ENCODE measurements at places on chromosomes 4 and X.

- peak; percentile 37 for DNase-seq
Measured at GRCh38 chrX:48891402-48892288, 5.9 kb downstream of the TIMM17B start.

GRCh38 chr4:143858456-143858855, 46.9 kb downstream of the GYPE start:
- DNase-seq = no peak

DNA sequence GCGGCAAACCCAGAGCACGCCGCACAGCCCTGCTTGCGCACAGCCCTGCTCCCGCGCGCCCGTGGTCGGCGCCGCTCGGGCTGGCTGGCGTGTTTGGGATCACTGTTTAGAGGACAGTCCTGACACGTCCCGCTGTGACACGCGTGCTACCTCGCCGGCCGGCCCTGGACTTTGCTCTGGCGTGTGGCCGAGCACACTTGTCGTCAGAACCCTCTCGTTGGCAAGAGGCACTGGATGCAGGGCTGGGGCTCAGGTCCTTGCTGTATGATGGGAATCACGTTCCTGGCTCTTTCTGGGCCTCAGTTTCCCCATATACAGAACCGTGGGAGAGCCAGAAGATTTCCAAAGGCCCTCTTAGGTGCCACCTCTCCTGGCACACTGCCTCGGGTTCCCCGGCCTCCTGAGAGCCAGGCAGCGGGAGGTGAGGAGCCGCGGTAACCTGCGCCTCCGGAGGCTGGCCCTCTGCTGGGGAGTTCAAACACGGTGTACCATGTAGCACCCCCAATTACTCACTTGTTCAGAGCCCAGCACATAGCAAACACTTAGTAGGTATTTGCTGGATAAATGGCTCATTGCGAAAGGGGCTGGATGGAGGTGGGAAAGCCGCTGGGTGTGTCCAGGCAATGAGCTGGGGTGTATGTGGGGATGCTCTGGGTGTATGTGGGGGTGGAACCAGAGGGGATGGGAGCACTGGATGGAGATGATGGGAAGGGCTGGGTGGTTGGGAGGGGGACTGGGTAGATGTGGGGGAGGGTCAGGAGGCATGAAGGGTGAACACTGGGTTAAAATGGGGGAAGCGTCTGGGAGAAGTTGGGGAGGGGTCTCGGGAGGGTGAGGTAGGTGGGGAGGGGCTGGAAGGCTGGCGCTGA, 76.6 kb downstream of the HTRA3 start:
- DNase-seq = no peak

DNA sequence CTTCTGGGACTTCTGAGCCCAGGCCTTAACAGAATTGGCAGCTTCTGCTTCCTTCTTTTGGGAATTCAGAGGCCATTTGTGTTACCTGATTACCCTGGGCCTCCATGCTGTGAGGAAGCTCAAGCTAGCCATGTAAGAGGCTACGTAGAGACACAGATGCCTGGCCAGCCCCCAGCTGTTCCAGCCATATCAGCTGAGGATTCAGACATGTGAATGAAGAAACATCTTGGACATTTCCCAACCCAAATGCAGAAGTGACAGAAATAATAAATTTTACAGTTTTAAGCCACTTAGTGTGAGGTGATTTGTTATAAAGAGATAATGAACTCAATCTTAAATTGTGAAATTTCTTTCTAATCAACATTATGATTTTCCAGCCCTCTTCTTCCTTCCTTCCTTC, 18.7 kb upstream of the ZNF827 start:
- no peak for DNase-seq

DNA sequence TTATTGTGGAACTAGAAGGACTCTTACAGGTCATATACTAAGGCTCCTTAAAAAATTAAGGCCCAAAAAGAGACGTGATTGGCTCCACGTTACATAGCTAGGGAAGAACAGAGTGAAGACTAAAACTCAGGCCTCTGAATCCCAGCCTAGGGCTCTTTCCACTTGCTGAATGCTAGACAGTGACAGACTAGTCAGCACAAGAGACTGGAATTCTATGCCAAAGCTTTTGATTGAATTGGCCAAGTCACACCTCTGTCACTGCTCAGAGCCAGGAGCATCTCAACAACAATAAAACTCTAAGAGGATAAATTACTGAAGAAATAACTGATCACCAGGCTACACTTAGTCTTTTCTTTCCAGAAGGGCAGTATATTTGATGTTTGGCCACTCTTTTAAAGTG, 16.8 kb downstream of the DCX start:
- no peak for DNase-seq

- no peak for DNase-seq
Measured at GRCh38 chr4:113899271-113900070, 80.0 kb downstream of the ARSJ start.

GRCh38 chrX:31872007-31872406, 800.2 kb upstream of the FTHL17 start:
- no peak for DNase-seq

- DNase-seq = no peak
Measured at GRCh38 chr4:22532896-22533295, 17.0 kb upstream of the ADGRA3 start.

DNA sequence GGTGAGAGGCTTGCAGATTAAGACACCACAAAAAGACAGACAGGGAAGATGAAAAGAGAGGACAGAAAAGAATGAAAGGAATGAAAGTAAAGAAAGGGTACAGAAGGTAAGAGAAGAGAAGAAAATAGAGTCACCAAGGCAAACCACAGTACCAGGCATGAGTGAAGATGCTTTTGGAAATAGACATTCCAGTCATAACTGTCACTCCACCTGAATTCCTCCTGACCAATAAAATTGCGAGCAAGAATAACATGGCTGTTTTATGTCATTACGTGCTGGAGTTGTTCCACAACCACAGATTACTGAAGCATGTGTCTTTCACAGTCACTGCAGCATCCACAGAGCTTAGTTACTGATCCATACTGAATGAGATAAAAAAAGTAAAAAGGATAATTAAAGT, 864.9 kb upstream of the SLIT2 start:
- DNase-seq = no peak

- no peak for DNase-seq
Measured at GRCh38 chr4:26032142-26032541, 118.1 kb downstream of the SMIM20 start.

- no peak for DNase-seq
Measured at GRCh38 chr4:186557486-186557885, 2.1 kb upstream of the MTNR1A start.

- DNase-seq = no peak
Measured at GRCh38 chr4:145130130-145130529, 32.0 kb downstream of the ABCE1 start.

GRCh38 chr4:169239221-169239905, 31.4 kb downstream of the SH3RF1 start:
- no peak for DNase-seq

DNA sequence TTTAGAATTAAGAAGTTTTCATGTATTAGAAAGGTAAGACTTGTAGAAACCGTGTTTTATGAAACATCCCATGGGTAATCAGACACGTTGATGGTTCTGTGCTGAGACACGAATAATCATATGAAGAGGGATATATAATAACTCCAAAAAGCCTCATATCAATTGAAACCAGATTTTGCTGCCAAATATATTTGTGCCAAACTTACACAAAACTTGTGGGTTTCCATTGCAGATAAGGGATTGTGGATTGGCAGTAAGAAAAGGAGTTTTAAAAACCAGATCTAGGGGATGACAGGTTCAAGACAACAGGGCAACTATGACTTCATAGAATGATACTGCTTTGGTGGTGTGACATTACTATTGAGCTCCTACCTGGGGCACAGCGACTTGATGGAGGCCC, 616.1 kb downstream of the BCOR start:
- DNase-seq = no peak

- no peak for DNase-seq
Measured at GRCh38 chr4:85478576-85478975, 3.6 kb downstream of the ARHGAP24 start.

DNA sequence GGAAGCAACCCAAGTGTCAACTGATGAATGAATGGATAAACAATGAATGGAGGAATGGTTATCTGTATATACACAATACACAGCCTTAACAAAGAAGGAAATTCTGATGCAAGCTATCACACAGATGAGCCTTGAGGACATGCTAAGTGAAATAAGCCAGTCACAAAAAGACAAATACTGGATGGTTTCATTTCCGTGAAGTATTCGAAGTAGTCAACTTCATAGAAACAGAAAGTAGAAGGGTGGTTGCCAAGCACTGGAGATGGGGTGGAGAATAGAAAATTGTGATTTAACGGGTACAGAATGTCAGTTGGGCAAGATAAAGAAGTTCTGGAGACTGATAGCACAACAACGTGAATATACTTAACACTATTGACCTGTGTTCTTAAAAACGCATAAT, 28.2 kb downstream of the CENPU start:
- DNase-seq = no peak

DNA sequence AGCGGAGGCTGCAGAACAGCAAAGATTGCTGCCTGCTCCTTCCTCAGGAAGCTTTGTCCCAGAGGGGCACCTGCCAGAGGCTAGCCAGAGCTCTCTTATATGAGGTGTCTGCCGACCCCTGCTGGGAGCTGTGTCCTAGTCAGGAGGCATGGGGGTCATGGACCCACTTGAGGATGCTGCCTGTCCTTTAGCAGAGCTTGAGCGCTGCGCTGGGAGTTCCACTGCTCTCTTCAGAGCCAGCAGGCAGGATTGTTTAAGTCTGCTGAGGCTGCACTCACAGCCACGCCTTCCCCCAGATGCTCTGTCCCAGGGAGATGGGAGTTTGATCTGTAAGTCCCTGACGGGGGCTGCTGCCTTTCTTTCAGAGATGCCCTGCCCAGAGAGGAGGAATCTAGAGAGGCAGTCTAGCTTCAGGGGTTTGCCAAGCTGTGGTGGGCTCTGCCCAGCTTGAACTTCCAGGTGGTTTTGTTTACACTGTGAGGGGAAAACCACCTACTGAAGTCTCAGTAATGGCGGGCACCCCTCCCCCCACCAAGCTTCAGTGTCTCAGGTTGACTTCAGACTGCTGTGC, 10.9 kb downstream of the DCK start:
- DNase-seq = no peak

DNA sequence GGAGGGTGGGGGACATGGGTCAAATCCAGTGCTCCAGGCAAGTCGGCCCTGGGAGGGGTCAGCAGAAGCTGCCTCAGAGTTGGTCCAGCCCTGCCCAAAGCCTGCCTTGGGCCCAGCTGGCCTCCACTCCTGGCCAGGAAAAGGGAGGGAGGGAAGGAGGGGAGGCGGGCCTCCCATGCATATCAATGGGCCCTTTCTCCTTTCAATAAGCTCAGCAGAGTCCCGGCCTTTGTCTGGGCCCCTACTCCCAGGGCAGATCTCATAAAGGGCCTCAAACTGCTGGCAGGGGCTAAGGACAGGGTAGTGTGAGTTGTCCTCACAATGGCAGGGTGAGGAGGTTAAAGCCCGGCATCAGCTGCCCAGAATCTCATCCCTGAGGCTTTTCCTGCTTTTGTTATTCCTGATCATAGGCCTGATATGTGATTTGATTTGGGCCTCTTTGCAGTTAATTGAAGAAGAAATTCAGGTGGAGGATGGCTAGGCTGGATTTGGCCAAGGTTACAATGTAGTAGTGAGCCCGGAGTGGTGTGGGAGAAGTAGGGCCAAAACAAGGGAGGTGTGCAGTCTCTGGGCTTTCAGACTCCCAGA, 121.1 kb upstream of the ATP6AP2 start:
- no peak for DNase-seq

- DNase-seq = no peak
Measured at GRCh38 chrX:97290199-97290598, 406.5 kb downstream of the RPA4 start.

- no peak for DNase-seq
Measured at GRCh38 chr4:23805450-23805851, 84.4 kb downstream of the PPARGC1A start.

DNA sequence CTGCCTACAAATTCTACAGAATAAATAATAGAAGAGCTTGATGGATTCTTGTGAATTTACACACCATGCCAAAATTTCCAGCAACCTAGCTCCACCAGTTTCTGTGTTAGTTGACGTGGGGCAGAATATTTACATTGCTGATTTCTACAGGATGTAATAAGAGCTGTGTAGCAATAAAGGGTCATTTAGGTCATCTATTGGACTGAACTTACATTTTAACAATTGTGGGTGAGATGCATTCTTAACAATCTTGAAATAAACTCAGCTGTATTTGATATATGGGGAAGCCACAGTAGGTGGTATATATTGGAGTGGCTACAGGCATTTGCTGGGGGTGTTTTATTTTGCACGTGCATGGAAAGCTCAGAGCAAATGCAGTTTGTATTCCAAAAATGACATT, 655.3 kb downstream of the IQCM start:
- DNase-seq = no peak

DNA sequence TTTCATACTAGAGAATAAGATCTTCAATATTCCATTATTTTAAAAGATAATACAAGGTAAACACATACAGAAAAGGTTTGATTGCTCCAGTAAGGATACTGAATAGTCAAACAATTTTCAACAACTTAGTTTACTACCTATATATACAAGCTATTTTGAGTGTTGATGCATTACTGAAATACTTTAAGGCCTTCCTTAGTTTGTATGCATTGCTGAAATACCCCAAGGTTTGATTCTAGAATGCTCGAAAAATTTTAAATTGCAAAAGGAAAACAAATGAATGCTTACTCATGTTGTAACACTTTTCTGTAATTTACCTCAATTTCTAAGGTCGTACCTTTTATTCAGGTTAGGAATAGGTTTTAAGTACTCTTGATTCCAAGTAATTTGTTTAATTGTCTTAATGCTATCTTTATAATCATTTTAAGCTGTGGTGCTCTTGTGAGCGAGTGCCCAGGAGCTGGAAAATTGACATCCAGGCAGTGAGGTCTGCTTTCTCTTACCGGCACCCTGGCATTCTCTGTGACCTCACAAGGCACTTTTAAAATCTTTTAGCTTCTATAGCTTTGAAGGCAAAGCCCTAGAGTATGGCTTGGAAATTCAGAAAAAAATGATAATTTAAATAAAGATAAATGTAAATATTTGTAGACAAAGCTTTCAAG, 114.0 kb downstream of the BMPR1B start:
- DNase-seq = no peak

- no peak for DNase-seq
Measured at GRCh38 chr4:78149751-78150542, 92.8 kb downstream of the FRAS1 start.

- DNase-seq = no peak
Measured at GRCh38 chrX:30576881-30577280, 685 bp downstream of the TASL start.

GRCh38 chr4:152965611-152966010, 29.5 kb downstream of the FHDC1 start:
- DNase-seq = no peak

- no peak for DNase-seq
Measured at GRCh38 chr4:89486042-89486441, 178.4 kb upstream of the GPRIN3 start.

- DNase-seq = no peak
Measured at GRCh38 chrX:78314561-78314960, 12.8 kb downstream of the CYSLTR1 start.

DNA sequence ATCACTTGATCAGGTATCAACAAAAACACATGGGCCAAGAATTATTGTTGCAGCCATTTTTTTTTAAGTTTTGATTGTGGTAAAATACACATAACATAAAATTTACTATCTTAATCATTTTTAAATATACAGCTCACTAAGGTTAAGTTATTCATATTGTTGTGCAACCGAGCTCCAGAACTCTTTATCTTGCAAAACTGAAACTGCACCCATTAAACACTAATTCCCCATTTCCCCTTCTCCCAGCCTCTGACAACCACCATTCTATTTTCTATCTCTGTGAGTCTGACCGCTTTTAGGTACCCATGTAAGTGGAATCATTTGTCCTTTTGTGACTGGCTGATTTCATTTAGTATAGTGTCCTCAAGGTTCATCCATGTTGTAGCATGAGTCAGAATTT, 126.2 kb upstream of the NDP start:
- no peak for DNase-seq

- DNase-seq = no peak
Measured at GRCh38 chrX:145613894-145614293, 203.7 kb upstream of the SLITRK2 start.
